C1 segment of cervical spinal cord (tissue), 14 donors: ENCODE measurements at places on chromosomes 7 and 10.

DNA sequence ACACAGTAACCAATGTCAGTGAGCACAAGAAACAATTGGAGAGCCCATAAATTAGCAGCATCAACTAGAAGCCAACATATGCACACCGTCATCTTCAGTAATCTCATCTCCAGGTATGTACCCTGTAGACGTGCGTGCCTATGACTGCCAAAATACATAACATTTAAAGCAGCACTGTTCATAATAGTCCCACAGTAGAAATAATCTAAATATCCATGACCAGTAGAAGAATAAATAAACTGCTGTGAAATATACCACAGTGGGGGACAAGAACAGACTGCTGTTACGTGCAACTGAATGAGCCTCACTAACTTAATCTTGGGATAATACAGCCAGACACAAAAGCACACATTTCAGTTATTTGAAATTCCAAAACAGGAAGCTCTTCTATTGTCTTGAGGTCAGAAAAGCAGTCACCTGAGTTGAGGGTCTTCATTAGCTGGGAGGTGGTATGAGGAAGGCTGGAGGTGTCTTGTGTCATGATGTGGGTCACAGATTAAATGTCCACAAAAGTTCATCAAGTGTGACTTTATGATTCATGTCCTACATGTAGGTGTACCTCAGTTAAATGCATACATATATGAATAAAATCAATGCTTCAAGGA lies 454.2 kb upstream of the AKR1E2 start:
- no peak for DNase-seq

- DNase-seq = no peak
Measured at GRCh38 chr7:78326189-78326588, 527.6 kb downstream of the PHTF2 start.

GRCh38 chr7:124030964-124031363 lies 1.9 kb downstream of the TMEM229A start:
- DNase-seq = no peak

DNA sequence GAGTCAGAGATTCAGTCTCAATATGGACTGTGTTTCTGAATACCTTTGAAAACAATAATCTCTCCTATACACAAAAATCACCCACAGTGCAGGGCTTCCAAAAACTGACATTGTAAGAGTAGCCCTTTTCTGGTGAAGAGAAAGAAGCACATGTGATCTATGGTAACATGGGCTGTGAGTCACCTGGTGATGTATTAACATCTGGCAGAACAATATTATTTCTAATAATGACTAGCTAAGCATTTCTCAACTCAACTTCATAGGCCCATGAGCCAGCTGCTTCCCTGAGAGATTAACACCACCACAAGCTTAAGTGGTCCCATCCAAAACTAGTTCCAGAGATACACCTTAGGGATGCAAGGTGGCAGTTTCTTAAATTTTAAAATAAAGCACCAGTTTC lies 331.0 kb upstream of the NRP1 start:
- no peak for DNase-seq

- DNase-seq = no peak
Measured at GRCh38 chr7:16491148-16491547, 25.6 kb upstream of the SOSTDC1 start.

GRCh38 chr7:26583094-26583648 lies 281.2 kb downstream of the SKAP2 start:
- DNase-seq = no peak

GRCh38 chr10:117861329-117861728 lies 185.4 kb downstream of the RAB11FIP2 start:
- no peak for DNase-seq

- DNase-seq = no peak
Measured at GRCh38 chr10:113754125-113754524, 2.6 kb downstream of the PLEKHS1 start.

DNA sequence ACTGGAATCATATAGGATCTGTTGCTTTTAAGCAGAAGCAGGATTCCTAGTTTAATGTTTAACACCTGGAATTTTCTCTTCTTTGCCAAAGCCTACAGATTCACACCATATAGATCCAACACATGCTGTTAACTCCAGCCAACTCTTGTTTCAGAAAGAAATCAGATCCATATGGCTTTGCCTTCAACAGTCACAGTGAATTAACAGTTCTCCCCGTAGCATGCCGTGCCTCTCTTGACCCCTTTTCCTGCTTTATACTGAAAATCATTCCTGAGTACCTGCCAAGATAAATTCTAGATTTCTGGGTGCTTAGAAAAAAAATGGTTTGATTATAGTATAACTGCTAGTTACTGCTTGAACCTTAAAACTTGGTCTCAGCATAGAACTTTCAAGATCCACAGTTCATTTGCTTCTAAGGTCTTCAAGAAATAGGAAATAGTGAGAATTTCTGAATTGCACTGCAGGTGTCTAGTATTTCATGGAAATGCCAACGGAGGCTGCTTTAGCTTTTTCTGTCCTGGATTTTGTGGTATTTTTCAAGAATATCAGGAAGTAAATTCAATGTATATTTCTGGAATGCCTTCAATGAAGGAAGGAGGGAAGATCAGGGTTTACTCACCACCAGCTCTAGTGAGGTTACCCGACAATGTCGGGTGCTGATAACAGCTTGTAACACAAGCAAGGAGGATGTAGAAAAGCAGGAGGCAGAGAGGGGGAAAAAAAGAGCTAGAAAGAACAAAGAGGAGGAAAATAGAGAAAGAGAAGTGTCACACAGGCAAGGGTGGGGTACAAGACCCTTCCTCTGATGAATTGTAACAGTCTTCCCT lies 6.6 kb downstream of the AASS start:
- DNase-seq = no peak

DNA sequence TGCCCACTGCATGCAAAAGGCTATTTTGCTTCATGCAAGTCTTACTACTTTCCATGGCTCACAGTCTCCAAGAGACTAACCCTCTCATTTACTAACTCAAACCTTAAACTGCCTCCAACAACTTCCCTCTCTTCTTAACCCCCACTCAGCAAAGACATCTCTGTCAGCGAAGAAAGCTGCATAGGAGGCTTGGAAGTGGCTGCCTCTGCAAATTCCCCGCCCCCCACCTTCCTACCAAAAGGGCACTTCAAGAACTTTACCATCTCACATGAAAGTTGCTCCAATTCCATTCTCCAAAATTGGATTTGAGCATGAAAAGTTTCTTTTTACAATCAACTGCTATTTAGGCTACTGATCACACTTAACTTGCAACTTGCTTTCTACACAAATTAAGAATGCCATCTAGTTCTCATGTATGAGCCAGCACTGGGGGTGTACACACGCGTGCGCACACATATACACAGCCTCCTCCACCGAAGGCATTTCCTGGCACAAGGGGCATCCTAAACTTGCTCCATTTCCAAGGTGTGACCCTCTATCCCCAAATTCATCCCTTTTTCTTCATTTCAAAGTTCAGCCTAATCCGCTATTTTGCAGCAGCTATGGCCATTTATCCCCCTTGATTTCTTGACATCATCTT lies 1.8 kb downstream of the CCDC6 start:
- DNase-seq = no peak

- no peak for DNase-seq
Measured at GRCh38 chr7:99128076-99128950, 15.6 kb downstream of the SMURF1 start.

- no peak for DNase-seq
Measured at GRCh38 chr10:105700218-105700617, 1059.1 kb downstream of the SORCS3 start.

DNA sequence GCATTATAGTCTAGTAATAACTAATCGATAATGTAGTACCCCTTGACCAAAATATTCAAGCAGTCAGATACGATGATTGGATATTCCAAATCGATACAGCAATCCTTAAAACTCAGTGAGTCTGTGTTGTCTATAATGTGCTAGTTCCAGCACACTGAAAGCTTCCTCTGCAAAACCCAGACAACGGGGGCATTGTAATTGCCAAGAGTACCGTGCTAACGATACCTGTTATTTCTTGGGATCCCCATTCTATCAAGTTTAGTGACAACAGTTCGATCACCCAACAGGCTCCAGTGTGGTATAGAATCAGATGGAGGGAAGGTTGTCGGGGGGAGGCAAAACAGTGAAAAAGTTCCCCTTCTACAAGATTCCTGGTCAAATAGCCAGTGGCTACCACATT lies 865 bp downstream of the ZNF438 start:
- no peak for DNase-seq

- no peak for DNase-seq
Measured at GRCh38 chr7:65338346-65338745, 35.3 kb upstream of the ZNF92 start.

- DNase-seq = no peak
Measured at GRCh38 chr7:33671531-33672262, 233.6 kb upstream of the BMPER start.

DNA sequence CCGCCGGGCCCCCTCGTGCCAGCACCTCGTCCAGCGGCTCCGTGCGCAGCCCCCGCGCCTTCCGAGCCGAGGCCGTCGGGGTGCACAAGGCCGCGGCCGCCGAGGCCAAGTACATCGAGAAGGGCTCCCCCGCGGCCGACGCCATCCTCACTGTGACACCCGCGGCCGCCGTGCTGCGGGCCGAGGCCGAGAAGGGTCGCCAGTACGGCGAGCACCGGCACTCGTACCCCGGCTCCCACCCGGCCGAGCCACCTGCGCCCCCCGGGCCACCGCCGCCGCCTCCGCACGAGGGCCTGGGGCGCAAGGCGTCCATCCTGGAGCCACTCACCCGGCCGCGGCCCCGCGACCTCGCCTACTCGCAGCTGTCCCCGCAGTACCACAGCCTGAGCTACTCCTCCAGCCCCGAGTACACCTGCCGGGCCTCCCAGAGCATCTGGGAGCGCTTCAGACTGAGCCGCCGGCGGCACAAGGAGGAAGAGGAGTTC lies 76.5 kb downstream of the ELFN1 start:
- DNase-seq = no peak

GRCh38 chr10:110860576-110861241 lies 11.0 kb upstream of the PDCD4 start:
- no peak for DNase-seq

DNA sequence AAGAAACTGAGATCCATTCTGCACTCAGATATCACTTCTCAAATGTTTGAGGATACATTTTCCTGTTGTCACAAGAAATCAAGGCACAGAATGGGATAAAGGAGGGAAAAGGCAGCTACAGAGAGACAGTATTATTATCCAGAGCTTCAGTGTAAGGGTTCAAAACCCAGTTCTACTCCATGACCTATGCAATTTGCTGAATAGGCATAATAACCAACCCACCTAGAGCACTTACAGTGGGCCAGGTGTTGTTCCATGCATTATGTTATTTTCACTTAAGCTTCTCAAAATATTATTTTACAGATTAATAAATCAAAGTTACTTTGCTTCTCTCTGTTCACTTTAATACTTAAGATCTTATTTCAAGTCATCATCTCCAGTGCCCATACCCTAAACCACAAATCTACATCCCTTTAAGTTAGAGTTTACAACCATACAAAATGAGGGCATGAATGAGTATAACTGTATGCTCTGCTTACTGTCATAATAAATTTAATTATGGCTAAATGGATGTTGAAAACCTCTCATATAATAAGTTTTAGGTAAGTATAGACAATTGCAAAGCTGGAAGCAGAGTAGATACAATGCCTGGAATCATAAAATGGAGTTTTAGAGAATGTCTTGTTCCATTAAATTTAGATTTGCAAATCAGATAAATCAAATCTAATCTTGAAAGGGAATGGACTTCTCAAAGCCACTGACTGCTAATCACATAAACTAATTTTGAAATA lies 28.1 kb upstream of the PCLO start:
- no peak for DNase-seq

DNA sequence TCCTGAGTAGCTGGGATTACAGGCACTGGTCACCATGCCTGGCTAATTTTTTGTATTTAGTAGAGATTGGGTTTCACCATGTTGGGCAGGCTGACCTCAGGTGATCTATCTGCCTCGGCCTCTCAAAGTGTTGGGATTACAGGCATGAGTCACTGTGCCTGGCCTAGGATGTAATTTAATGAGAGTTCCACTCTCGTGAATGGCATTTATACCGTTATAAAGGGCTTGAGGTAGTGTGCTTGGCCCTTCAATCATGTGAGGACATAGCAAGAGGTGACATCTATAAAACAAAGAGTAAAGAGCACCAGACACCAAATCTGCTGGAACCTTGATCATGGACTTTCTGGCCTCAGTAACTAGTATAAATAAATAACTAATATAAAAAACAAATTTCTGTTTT lies 93.5 kb upstream of the PPP1R9A start:
- no peak for DNase-seq
